ENCODE measurements at places on chromosomes 7 and 10.

DNA sequence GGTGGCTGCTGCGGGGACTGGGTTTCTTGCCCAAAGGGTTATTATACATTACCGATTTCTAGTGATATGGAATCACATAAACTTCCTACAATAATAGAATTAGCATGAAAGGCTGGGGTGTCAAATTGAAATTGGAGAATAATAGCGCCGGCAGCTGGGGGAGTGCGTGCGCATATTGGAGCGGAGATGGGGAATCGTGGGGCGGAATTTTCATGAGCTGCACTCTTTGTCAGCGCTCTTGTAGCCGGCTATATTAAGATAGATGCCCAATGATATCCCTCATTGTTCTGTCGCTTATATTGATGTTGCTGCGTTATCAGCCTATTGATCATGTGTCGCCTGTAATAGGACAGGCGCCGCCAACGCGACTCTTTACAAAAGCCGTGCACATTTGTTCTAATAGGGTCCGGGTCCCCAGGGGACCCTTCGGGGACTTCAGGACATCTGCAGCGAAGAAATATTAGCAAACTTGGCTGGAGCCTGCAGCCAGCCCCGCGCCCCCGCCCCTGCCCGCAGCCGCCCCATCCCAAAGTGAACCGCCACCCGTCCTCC is 5.1 kb downstream of the UNCX start:
- DNase-seq: no peak

DNA sequence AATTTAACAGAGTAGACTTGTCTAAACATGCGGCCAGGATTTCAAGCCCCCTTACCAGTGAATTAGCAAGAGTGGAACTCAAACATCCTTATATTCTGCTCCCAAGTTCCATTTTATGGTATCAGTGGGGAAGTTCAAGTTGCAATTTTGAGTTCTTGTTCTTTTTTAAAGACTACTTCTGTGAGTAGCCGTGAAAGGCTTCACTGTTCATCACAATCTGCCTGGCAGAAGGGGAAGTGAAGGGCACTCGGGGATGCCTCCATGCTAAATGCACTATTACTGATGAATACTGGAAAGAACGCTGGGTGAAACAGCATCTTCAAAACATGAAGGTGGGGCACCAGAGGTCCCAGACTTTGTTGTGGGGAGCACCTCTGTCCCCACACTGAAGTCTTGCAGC is 22.4 kb upstream of the FGL2 start:
- no peak for DNase-seq

GRCh38 chr10:112535531-112535951 is 88.5 kb downstream of the VTI1A start:
- no peak for DNase-seq

GRCh38 chr10:76444034-76444800 is 1012.8 kb downstream of the LRMDA start:
- DNase-seq: no peak

GRCh38 chr10:5446390-5446926 is 34.1 kb downstream of the NET1 start:
- peak; percentile 79 for DNase-seq

GRCh38 chr7:18866359-18867036 is 250.9 kb downstream of the TWIST1 start:
- DNase-seq: no peak

GRCh38 chr7:92748495-92748894 is 87.9 kb downstream of the CDK6 start:
- DNase-seq: no peak

- DNase-seq: no peak
These were observed 28.0 kb downstream of the GRK5 start for GRCh38 chr10:119235356-119235755.

GRCh38 chr7:50640779-50641178 is 75.6 kb upstream of the DDC start:
- DNase-seq: no peak

GRCh38 chr7:159328096-159328495 is 183.4 kb upstream of the VIPR2 start:
- DNase-seq: no peak

DNA sequence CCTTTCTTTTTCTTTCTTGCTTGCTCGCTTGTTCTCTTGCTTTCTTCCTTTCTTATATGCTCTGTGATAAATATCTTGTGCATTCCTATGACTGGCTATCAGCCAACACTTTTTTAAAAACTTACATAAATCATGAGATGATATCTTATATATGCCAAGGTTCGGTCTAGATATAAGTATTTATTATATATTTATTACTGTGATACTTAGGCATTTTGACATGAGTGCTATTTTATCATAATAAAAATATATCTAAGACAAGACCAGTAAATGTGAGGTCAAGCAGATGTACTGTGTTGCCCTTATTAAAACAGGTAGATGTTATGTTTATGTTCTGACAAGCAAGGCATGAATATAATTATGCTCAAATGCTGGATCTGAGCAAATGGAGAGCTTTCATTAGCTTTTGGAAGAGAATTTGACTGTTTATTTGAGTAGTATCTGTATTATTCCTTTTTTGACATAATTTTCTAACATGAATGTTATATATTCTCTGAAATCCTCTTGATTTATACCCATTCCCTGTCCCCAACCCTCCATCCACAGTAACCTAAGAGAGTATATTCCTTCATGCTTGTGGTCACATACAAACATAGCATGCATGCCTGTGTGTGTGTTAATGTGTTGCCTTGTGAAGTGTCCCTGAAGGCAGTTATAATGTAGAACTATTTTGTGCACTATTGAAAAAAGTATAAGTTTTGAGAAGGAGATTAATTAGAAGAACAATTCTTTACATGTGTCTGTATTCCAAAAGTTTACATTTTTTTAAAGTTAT is 158.0 kb downstream of the HDAC9 start:
- DNase-seq: no peak

DNA sequence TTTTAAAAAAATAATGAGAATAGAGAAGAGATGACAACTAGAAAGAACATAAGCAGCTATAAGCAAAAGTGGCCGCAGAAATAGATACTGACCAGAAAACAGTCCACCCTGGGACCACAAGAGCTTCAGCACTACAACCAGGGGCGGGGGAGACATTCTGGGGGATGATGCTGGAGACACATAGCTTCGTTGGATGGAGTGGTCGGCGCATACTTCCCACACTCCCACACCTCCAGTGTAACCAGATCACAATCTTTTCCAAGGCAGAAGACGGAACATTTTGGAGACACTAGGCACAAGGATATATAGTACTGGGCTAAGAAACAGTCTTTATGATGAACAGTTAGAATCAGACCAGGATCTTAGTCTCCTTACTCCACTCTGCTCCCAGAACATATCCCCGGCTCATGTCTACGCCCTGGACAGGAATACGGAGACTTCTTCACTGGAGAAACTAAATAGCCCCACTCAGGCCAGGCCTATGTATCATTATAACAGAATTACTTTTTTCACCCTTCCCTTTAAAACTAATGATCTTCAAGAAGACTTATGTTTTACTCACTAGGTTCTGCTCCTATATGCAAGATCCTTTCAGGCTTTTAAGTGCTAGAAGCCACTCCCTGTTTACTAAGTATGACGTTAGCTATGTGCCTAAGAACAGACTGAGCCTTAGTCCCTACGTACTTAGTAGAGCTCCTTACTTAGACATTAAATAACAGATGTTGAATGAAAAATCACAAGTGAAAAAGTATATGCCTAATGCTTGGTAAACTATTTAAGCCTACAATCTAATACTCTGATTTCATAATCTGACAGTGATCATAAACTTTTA is 169.6 kb downstream of the SRPK2 start:
- no peak for DNase-seq

- no peak for DNase-seq
These were observed 88.9 kb downstream of the ATE1 start for GRCh38 chr10:121838931-121839330.

DNA sequence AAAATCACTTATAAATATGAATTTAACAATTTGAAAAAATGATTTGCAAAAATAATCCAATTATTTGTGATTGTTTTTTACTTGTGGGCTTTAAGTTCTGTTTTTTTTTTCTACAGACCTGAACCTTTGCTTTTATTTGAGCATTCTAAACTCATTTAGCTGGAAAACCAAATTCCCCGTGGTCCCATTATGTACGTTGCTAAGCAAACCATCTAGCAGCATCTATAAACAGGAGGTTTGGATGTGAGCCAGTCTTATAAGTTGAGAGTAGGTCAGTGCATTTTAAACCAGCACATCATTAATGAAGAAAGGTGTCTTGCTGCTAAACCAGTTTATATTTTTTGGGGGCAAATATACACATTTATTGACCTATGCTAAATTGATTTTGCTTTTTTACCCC is 77.3 kb downstream of the LRRN3 start:
- no peak for DNase-seq

GRCh38 chr10:31314256-31315150 is 4.5 kb upstream of the ZEB1 start:
- DNase-seq: no peak

DNA sequence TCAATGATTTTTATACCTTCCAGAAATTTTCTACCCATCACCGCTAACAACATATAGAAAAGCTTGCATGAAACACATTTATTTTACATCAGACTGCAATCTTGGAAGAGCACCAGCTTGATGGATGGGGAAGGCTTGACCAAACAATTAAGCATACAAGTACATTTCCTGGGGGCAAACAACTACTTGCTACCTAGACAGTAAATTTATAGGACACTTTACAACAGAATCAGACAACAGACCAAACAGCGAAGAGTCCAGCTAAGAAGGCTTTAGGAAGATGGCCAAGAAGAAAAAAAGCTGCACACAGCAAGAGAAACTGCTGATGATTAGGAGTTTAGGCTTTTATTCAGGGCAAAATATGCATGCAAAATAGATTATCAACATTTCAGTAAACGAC is 8.0 kb downstream of the AASS start:
- DNase-seq: no peak

- DNase-seq: no peak
These were observed 56.9 kb downstream of the HIBADH start for GRCh38 chr7:27605689-27606269.

GRCh38 chr10:86354761-86355540 is 11.6 kb downstream of the GRID1 start:
- no peak for DNase-seq

DNA sequence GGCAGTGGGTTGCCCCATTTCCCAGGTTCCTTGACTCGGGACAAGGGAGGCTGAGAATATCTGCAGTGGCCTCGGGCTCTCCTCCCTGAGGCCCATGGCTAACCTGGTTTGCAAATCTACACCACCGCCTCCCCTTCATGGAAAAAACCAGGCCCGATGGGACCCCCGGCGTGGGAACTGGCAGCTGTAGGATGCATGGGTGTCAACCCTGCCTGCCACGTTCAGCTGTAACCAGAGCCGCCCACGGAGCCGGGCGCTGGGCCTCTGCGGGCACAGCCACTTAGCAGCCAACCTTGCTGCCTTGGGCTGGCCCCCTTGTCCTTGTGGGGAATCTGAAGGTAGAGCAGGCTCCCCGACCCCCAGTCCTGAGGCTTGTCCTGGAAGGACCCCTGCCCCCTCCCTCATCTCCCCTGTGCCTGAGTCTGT is 1.6 kb downstream of the PWWP2B start:
- no peak for DNase-seq

DNA sequence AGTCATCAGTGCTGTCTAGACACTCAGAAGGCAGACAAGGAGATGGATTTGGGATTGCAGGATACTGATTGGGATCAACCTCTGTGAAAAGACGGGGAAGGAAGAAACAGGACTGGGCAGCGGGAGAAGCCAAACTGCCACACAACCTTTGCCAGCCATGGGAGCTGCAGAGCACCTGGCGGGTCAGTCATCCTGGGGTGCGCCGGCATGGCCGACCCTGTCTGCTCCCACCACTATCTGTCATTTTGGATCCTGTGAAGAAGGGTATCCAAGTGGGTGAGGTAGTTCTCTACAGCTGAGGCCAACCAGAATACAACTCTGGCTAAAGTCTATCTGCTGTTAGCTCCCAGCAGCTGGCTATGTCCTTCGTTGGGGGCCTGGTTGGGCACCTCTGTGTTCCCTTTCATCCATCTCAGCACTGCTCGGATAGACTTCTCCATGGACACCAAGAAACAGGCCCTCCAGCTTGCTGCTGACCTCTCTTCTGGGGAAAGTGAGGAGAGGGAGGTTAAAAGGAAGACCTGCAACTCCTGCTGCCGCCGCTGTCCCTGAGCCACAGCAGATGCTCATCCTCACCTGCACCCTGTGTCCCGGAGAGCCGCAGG is 11.7 kb upstream of the RBM17 start:
- no peak for DNase-seq

DNA sequence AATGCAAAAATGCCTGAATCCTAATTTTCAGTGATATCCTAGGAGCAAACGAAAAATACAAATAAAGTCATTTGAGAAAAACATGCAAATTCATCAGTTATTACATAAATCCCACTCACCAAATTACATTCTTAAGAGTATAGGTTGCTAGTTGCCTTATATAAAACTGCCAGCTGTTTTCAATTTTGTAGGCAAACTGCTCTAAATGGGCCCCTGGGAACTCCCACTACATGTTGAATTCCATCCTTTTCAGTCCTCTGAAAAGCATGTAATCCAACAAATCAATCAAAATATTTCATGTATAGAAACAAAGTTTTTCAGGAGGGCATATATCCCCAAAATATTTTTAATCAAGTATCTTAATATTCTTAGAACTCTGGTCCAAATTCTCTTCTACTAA is 2.1 kb upstream of the JMJD1C start:
- no peak for DNase-seq

GRCh38 chr7:132575982-132576720 is at the start of gene PLXNA4:
PLXNA4 (minus strand) TSS chr7:132576470; CDS start chr7:132508693, 67,777 bp downstream.
- DNase-seq: no peak

- no peak for DNase-seq
These were observed 267.8 kb downstream of the WDR37 start for GRCh38 chr10:1323951-1324350.

GRCh38 chr10:77478247-77478961 is 159.2 kb downstream of the KCNMA1 start:
- no peak for DNase-seq

- DNase-seq: no peak
These were observed 42.9 kb downstream of the IDE start for GRCh38 chr10:92530891-92531535.

- no peak for DNase-seq
These were observed 164.3 kb downstream of the SUGCT start for GRCh38 chr7:40299097-40299496.

DNA sequence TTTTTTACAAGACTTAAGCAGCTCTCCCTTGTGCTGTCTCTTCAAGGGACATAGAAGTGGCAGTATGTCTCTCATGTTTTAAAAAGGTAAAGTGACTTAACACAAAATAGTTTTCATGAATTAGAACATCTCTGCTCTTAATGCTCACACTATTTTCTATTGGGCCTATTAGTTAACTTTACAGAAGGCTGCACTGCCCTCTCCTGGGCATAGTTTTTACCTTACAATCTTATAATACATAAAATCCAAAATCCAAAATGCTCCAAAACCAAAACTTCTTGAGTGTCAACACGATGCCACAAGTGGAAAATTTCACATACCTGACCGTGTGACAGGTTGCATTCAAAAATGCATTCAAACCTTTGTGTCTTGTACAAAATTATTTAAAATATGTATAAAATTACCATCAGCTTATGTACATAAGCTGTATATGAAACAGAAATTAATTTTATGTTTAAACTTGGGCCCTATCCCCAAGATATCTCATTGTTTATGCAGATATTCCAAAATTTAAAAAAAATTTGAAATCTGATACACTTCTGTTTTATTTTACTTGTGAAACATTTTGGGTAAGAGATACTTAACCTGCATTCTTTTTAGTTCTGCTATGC is 25.8 kb downstream of the TES start:
- DNase-seq: no peak

Data from stimulated activated CD4-positive, alpha-beta T cell treated with anti-CD3 and anti-CD28 coated beads, TNF-alpha, amount 100 ng/mL, for 24 hours (primary cell).